ENCODE measurements at places on chromosomes 4 and X.

- DNase-seq, result no peak
Observed at GRCh38 chrX:153848325-153848724, 18.0 kb upstream of the PDZD4 start.

GRCh38 chr4:16263056-16263455, 36.8 kb upstream of the TAPT1 start:
- no peak for DNase-seq

- DNase-seq, result no peak
Observed at GRCh38 chr4:148203056-148203898, 238.9 kb downstream of the NR3C2 start.

DNA sequence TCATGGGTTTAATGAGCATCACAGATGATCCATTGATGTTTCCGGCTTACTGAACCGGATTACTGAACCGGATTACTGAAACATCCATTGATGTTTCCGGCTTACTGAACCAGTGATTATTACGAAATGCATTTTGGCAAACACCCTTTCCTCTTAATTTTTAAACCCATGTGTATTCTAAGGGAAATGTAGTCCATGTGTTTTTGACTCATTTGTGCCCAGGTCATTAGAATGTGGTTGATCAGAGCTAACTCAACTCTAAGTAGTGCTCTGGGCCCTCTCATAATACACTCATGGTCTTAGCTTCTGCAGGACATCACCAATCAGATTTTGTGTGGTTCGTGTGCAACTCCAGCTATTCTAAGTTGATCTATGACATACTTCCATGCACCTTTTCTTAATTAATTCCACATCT, 141.6 kb downstream of the SPATA18 start:
- DNase-seq, result no peak

- no peak for DNase-seq
Observed at GRCh38 chr4:73080789-73081188, 11.3 kb upstream of the COX18 start.

- no peak for DNase-seq
Observed at GRCh38 chr4:137601934-137602333, 69.6 kb upstream of the PCDH18 start.

GRCh38 chrX:24426340-24426913, 38.7 kb upstream of the PDK3 start:
- DNase-seq, result no peak

Measured in stimulated activated CD4-positive, alpha-beta T cell treated with anti-CD3 and anti-CD28 coated beads, Interleukin-12 subunit alpha, Interleukin-12 subunit beta, amount 100 ng/mL, for 48 hours (primary cell).